Urinary bladder (tissue), 4 donors: ENCODE measurements at places on chromosomes 11 and 22.

GRCh38 chr11:119982517-119983239 is 155.2 kb downstream of the TRIM29 start:
- no peak for DNase-seq

DNA sequence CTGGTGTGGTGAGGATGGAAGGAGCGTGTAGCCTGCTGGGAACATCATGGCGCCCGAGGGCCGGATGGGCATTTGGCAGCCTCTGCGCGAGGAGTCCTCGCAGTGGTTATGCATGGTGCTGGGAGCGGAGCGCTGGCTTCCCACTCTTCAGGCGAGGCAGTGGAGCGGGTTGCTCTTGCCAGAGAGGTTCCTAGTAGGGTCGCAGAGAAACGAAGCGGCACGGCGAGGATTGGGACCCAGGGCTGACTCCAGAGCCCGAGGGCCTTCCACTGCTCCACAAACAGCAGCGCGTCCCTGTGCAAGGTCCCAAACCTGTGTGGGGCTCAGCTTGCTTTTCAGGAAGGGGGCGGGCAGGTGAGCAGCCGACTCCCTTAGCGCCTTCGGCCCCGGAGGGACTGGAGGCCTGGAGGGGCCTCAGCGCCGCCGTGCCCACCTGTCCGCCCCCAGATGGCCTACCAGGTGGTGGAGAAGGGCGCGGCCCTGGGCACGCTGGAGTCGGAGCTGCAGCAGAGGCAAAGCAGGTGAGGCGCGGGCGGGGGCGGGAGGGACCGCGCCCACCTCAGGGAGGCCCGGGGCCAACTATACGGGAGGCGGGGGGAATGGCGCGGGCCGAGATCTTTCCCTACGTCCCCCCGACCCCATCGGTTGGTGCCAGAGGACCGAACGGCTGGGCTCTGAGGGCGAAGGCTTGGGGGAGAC is 7.2 kb downstream of the ATG16L2 start:
- no peak for DNase-seq

DNA sequence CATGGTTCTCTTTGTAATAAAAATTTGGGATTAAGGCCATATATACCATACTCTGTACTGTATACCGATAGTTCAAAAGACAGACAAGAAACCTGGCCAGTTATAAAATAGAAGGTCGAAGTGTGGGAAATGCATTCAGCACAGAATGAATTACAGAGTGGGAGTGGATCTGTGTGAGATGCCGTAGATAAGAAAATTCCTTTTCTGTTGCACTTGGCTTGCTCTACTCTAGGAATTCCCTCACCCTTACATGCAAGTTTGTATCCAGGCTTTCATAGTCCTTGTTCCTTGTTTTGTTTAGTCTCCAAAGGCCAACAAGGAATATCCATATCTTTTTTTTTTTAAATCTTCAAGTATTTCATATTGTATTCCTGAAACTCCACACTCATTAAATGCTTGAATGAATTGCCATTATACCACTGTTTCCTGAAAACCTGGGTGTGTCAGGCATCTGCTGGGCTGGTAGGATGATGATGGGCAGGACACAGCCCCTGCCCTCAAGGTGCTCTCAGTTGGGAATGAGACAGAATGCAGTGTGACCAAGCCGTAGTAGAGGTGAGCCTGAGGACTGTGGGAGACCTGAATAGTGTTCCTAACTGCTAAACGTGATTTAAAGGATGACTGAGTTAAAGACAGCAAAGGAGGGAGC is 53.5 kb downstream of the TEAD1 start:
- no peak for DNase-seq

DNA sequence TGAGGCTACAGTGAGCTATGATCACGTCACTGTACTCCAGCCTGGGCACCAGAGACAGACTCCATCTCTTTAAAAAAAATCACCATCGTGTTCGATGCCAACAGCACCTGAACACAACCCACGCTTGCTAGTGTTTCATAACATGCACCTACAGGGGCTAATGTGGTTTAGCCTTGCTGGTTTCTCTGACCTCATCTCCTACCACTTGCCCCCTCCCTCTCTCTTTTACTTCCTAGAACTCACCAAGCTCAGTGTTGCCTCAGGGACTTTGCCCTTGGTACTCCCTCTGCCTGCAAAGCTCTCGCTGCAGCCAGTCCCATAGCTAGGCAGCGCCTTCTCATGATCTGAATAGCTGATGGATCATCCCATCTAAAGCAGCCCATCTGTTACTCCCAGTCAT is 99.8 kb downstream of the FBXO7 start:
- no peak for DNase-seq

DNA sequence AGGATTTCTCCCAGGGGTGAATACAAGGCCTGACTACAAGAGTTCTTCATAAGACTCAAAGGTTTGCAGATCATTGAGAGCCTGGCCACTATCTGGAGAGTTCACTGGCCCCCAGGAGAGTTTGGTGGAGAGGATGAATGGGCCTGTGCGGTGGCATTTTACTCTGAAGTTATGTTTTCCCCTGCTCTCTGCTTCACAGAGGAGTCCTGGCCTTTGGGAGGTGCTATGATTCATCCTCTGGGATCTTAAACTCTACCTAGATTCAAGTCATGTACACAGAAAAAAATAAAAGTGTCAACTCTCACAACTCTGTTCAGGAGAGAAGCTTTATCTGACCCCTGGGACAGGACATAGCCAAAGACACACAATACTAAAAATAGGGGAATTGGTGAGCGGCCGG is 159.1 kb upstream of the CARD18 start:
- no peak for DNase-seq

DNA sequence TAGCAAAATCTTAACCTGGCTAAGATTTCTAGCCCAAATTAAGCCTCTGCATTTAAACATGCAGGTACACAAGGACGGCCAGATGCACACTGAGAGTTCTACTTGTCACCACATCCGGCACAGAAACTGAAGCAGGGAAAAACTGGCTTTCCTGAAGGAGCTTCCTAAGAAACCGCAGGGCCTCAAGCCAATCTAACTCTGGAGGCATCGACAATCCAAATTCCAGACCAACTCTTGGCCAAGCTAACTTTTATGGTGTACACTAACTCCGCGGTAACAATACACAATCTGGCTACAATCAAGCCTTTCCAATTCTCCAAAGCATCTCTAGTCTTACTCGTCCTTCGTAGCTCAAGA is 1.2 kb downstream of the MSANTD2 start:
- DNase-seq, result no peak

GRCh38 chr11:33667819-33668467 is 32.7 kb downstream of the C11orf91 start:
- no peak for DNase-seq

DNA sequence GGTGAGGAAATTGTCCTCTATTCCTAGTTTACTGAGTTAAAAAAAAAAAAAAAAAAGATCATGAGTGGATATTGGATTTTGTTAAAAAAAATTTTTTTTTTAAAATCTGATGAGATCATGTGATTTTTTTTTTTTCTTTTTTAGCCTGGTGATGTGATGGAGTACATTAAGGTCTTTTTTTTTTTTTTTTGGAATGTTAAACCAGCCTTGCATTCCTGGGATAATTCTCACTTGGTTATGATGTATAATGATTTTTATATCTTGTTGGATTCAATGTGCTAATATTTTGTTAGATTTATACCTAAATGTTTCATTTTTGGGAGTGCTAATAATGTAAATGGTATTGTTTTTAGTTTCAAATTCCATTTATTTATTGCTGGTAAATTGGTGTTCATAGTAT is 43.3 kb downstream of the DDX10 start:
- DNase-seq, result no peak

- DNase-seq, result no peak
Observed at GRCh38 chr11:95711945-95712221, 77.7 kb downstream of the FAM76B start.

DNA sequence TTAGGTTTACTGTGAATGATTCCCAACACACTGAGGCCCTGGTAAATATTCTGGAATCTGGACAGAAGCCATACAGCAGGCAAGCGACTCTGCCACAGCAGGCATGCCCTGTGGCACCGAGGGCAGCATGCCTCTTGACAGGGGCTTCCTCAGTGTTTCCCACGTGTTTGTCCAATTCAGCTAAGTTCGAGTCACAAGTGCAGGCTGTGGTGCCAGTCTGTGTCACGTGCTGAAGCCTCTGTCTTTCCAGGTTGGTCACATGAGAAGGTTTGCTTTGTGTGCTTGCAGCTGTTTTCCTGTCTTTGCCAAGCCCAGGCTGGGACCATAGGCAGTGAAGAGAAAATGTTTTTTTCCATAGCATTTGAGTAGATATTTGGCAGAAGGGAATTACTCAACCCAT is 2.4 kb upstream of the PPFIBP2 start:
- no peak for DNase-seq

DNA sequence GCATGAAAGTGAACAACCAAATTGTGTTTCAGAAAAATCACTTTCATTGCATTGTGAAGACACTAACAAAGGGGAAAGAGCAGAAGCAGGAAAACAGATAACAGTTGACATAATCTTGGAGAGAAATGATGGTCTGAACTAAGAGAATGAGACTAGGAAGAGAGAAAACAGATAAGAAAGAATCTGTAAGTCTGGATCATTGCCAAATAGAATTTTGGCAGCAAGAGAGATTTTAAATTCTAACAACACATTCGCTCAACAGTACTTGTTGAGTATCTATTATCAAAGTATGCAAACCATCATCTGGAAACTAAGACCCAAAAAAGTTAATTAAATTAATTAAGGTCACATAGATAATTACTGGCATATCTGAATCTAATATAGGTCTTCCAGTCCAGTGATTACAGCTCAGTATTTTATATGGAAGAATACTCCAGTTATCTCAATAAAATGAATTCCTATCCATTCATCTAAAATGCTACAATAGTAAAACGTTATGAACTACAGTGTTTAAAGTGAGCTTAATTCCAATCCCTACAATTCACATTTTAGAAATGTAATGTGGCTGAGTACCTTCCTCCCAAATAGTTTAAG is 166.7 kb upstream of the FAT3 start:
- no peak for DNase-seq

DNA sequence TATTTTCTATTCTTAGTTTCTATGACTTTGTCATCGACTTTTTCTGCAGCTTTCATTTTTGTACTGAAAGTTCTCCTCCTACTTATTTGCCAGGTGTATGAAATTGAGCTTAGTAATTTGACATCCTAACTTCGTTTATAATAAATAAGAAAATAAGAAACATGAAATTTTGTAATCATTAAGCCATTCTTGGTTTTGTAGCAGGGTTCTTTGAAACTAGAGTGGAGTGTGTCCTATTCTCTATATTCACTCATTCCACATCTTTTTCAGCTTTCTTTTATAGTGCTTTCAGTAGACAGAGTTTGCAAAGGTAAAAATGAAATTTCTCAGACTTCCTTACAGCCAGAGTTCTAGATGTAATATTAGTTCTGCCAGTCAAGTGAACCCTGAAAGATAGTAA is 47.8 kb downstream of the FANCF start:
- no peak for DNase-seq

DNA sequence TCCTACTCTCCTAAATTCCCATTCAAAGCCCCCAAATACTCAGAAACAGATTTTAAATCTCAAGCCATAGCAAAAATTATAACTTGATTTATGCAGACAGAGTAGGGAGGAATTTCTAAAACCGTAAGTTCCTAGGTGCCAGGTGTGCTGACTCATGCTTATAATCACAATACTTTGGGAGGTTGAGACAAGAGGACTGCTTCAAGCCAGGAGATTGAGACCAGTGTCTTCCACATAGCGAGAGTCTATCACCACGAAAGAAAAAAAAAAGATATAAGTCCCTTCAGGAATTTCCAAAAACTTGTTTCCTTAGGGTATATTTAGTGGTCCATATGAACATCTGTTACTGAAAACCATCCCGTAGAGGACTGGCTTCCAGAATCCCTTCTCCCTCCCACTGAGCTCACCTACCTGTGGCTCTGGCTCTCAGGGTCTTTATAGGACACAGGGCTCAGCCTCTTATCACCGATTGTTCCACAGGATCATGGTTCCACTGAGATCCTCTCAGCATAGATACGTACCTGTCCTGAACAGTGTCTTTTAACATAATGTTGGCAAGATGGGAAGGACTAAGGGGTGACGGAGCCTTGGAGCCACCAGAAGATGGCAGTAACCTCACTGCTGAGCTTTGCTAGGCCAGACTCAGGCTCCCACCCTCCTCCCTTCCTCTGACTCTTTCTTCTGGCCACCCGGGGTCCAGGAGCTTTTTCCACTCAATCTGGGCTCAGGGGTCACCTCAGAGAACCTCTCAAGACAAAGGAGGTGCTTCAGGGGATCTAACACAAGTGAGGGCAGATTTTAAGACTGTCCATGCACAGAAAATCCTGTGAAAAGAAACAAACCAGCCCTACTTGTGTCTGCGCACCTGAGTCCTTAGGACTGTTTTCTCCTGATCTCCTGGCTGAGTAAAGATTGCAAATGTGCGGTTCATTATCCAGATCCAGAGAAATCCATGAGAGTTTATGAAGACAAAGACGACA is 117.5 kb upstream of the TOP3B start:
- DNase-seq, result no peak

DNA sequence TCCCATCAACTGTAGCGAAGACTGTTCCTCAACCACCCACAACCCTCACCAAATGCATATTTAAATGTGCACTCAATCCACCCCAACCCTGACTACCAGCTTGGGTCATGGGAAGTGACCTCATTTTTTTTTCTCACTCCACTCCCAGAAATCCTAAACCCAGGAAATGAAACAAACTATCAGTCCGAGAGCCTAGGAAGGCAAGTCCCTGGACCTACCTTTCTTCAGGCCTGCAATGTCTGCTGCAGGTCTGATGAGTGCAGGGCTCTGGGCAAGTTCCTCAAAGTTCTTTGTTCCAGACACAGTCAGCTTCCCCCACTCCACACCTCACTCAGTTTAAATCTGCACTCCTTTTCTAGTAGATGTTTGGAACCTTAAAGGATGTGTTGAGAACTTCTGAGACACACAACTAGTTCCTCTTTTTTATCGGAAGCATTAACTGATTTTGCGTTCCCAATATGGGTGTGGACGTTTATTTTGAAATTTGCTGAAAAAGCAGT is at the start of gene MS4A4E:
MS4A4E (minus strand) TSS at position 398 of the 500 bp plus-strand sequence. CDS start 13,082 bp downstream, outside the sequence.
- no peak for DNase-seq

DNA sequence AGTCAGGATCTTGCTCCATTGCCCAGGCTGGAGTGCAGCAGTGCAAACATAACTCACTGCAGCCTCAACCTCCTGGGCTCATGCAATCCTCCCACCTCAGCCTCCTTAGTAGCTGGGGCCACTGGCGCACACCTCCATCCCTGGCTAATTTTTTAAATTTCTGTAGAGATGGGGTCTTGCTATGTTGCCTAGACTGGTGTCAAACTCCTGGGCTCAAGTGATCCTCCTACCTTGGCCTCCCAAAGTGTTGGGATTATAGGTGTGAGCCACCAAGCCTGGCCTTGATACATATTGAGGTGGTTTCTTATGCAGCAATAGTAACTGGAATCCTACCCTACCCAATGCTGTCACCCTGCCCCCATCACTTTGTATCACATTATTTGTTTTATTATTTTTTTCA is 32.4 kb downstream of the SCUBE1 start:
- no peak for DNase-seq
